Peyer's patch (tissue), 4 donors: ENCODE measurements at places on chromosomes 3 and 15. TPM values are rescaled to one million over a fixed set of nuclear protein-coding genes. Genes with fewer than 3 reads are reported as not detected.

Gene FBXW12
- not detected for total RNA-seq

Gene WDR76
- total RNA-seq: 5.4 TPM

Gene KCNH8
- 0.18 TPM for total RNA-seq

Gene SPTSSB
- total RNA-seq: not detected

Gene NIPA2
- 79.7 TPM for total RNA-seq

GRCh38 chr15:72342385-72342784, 22.4 kb upstream of the CELF6 start:
- H3K36me3 ChIP-seq: no peaks in the 10 kb centered on the region
- no peak overlapping the region for H3K4me3 ChIP-seq
- H3K4me1 ChIP-seq: no peaks in the 10 kb centered on the region
- no peak overlapping the region for H3K27ac ChIP-seq
- DNase-seq: no peak

DNA sequence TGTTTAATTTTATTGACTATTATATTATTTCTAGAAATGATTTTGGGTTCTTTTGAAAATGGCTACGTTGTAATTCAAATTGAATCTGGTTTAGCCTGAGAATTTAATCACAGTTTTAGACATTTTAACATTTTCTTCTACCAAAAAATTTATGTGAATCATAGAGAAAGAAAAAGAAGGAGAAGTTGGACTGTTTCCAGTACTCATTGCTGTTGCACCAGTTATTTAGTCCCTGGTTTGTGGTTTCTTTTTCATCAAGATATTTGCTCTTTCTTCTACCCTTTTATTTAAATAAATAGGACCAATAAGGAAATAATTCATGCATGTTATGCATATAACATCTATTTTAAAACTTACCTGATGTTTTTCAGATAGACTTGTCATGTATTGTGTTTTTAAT, 1337.1 kb downstream of the ROBO1 start:
- H3K4me3 ChIP-seq: no peak overlapping the region
- DNase-seq: no peak
- H3K36me3 ChIP-seq: no peaks in the 10 kb centered on the region

DNA sequence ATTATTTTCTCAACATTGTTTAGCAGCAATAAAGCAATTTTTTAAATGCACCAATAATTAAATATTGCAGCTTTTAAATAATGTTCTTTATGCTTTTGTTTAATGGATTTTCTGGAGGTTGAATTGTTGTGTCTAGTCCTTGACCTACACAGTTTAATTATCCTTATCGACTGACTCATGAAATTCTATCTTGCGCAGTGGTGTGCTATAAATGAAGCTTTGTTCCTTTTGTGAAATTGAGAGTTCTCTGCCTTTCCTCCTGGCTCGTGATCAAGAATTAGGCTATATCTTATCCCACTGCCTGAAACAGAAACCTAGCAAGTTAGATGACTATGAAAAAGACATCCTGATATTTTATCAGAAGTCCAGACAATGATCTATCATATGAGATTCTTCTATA, 37.0 kb upstream of the PIK3R4 start:
- no peak overlapping the region for H3K27ac ChIP-seq
- no peak for DNase-seq
- H3K36me3 ChIP-seq: no peaks in the 10 kb centered on the region
- no peaks in the 10 kb centered on the region for H3K4me1 ChIP-seq

DNA sequence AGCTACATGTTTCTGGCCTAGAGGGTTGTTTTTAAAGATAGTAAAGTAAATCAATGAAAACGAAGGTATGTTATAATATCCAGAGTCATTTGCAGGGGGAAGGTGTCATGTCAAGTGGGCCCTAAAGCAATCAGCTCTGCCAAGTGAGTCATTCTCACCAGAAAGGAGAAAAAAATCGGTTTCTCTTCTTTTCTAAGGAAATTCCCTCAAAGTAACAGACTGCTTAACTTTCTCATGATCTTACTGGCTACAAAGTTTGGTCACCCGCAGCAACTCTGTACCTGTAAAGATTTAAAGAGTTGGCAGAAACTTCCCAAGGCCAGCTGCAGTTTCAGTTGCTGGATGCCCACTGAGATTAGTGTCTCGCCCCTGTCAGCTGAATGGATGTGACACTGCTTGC, 5.5 kb upstream of the FSIP1 start:
- no peak overlapping the region for H3K27ac ChIP-seq
- no peaks in the 10 kb centered on the region for H3K4me1 ChIP-seq
- DNase-seq: no peak

DNA sequence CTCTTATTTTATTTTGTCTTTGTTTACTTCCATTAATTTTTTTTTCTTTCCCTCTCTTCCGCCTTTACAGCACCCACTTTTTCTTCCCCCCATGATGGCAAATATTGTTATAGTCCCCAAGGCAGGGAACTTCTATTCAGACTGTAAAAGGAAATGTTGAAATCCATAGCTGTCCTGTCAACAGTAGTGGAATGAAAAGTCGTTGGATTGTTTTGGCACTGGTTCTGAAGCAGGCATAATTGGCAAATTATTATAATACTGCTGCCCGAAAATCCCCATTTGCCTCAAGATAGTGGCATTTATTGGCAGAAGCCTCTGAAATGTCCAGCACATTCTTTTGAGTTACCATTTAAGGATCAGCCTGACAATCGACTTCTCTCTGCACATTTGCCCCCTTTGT, 150.6 kb downstream of the TPRG1 start:
- no peak overlapping the region for H3K27ac ChIP-seq
- peaks cover 14% of the 10 kb centered on the region for H3K4me1 ChIP-seq
- no peak overlapping the region for H3K4me3 ChIP-seq
- DNase-seq: no peak

DNA sequence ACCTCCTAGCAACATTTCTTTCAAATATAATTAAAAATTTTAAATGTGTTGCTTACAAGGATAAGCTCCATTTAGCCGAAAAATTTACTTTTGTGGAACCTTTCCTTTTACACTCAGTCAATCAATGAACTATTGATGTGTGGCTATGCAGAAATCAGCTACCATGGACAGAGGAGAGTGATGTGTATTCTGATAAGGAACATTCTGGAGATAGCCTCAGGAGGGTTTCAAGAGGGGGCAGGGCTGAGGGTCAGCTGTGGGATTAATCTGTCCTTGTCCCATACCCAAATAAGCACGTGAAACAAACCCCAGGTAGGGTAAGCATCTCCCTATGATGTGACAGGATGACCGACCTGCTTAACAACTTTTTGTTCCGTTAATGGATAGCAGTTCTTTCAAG, 192.6 kb upstream of the PROK2 start:
- H3K27ac ChIP-seq: no peak overlapping the region
- no peak overlapping the region for H3K4me3 ChIP-seq
- H3K27me3 ChIP-seq: no peaks in the 10 kb centered on the region

DNA sequence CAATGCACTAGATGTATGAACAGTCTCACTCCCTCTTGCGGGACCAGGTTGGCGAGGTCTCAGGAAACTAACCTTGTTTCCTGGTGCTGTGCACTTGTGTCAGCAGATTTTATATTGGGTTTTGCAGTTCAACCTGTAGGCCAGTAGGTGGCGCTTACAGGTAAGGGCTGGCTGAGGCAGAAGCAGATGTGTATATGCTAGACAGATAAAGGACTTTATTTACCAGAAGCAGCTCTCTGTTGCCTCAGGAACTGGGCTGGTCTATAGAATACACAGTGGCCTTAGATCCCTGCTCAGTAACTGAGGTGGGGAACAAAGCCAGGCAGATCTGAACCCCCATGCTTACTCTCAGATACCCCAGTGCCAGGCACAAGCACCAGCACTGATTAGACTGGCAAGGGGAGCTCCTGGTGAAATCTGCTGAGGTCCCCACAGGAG, 296.8 kb downstream of the DOCK3 start:
- DNase-seq: peak; percentile 52
- no peak overlapping the region for H3K4me3 ChIP-seq
- H3K4me1 ChIP-seq: no peaks in the 10 kb centered on the region
- H3K36me3 ChIP-seq: no peaks in the 10 kb centered on the region
- H3K27me3 ChIP-seq: no peaks in the 10 kb centered on the region

- no peak for DNase-seq
- no peaks in the 10 kb centered on the region for H3K4me1 ChIP-seq
- H3K4me3 ChIP-seq: no peak overlapping the region
- no peaks in the 10 kb centered on the region for H3K27me3 ChIP-seq
- H3K27ac ChIP-seq: no peak overlapping the region
- H3K36me3 ChIP-seq: no peaks in the 10 kb centered on the region
Observed at GRCh38 chr3:60809857-60810610, 441.2 kb downstream of the FHIT start.

DNA sequence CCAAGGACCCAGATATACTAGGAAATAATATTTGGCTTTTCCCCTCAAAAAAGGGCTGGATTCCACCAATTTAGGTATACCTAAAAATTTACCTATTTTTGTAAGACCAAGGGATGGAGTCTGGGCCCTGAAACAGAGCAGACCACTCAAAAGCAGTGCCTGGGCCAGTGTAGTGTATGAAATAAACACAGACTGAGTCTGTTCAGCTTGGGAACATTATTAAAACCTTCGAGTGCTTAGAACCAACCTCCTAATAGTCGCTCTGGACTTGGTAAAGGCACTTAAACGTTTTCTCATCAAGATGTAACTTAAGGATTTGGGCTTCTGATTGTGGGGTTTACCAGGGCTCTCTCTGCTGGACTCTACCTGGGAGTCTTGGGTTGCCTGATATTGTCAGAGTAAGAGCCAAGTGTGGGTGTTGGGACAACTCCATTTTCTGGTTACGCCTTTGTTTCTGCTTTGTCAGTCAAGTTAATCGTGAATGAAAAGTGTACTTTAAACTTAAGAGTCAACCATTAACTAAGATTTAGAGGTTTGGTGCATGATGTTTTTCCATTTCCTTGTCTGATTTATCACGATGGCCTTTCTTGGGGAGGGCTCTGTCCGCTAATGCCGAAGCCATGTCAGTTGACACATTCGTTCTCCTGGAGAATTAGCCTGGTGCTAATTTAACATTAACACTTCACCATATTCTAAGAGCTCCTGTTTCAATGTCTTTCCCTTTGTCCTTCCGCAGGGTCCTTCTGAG, 221.0 kb upstream of the TPM1 start:
- H3K4me1 ChIP-seq: peaks cover 2% of the 10 kb centered on the region
- no peak for DNase-seq
- H3K36me3 ChIP-seq: no peaks in the 10 kb centered on the region
- peak overlapping the region; percentile 83 for H3K27ac ChIP-seq
- no peaks in the 10 kb centered on the region for H3K27me3 ChIP-seq

DNA sequence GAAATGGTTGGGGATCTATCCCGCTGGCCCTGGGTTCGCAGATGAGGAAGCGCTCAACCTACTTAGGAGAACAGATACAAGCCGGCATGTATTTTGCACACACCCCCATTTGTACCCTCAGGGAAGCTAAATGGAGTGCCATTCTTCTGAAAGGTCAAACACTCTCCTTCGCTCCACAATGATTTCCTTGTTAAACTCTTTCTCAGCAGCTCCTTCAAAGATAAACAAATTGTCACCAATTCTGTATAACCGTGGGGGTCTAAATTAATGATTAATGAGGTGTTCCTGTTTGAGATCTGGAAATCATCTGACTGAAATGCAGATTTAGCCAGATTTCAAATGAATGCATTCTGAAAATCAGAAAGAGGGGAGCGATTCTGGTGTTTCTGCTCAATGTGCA, 124.0 kb downstream of the MEGF11 start:
- DNase-seq: no peak
- no peak overlapping the region for H3K4me3 ChIP-seq
- no peaks in the 10 kb centered on the region for H3K4me1 ChIP-seq
- no peak overlapping the region for H3K27ac ChIP-seq
- no peaks in the 10 kb centered on the region for H3K27me3 ChIP-seq

- H3K4me3 ChIP-seq: no peak overlapping the region
- DNase-seq: no peak
- no peaks in the 10 kb centered on the region for H3K4me1 ChIP-seq
Observed at GRCh38 chr3:122612696-122613095, 35.2 kb downstream of the PARP15 start.

DNA sequence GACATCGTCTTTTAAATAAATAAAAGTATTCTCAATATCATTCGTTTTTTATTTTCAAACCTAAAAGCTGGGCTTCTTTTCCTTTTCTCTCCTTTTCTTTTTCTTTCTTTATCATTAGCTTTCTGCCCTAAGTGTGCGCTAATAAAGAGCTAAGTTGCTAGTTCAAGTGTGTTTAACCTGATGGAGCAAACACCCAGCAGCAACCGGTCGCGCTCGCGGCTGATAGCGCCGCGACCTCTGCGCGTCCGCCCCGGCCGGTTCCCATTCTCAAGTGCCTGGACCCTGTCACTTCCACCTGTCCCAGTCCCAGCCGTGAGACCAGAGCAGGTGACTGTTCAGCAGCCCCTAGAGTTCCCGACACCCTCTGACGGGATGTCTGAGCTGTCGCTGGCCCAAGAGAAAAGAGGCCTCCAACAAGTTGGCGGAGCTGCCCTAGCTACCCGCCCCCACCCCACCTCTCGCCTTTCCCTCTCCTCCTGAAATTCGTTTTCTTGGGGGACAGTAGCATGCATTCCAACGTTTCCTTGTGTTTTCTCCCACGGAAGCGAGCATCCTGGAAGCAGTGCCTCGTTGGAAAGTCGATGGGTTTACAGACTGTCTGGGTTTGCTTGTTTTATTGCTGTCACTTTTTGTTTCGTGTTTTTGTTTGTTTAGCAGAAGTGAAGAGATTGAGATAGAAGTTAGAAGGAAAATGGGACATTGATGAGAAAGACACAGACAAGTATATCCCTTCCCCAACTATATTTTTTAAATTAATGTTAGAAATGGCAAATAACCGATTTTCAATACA, 3.1 kb upstream of the MECOM start:
- peaks cover 52% of the 10 kb centered on the region for H3K27me3 ChIP-seq
- H3K4me1 ChIP-seq: no peaks in the 10 kb centered on the region
- DNase-seq: no peak
- H3K4me3 ChIP-seq: no peak overlapping the region
- H3K27ac ChIP-seq: no peak overlapping the region
- H3K36me3 ChIP-seq: no peaks in the 10 kb centered on the region

DNA sequence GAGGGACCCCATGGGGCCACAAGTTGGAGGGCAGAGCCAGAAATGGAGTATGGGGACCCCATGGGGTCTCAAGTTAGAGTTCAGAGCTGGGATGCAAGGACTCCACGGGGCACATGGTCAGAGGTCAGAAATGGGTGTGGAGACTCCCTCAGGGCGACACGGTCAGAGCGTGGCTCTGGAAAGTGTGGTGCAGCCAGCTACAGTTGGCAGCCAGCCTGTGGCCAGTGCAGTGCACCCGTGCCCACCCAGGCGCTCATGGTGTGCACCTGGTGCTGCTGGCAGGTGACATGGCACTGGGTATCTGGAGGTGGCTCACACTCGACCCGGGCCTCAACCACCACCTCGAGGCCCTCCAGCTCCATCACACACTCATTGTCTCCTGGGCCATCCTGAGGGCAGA, 11.2 kb downstream of the PLXNB1 start:
- no peak for DNase-seq
- no peaks in the 10 kb centered on the region for H3K27me3 ChIP-seq
- no peak overlapping the region for H3K27ac ChIP-seq
- no peaks in the 10 kb centered on the region for H3K36me3 ChIP-seq
- no peak overlapping the region for H3K4me3 ChIP-seq
- no peaks in the 10 kb centered on the region for H3K4me1 ChIP-seq

DNA sequence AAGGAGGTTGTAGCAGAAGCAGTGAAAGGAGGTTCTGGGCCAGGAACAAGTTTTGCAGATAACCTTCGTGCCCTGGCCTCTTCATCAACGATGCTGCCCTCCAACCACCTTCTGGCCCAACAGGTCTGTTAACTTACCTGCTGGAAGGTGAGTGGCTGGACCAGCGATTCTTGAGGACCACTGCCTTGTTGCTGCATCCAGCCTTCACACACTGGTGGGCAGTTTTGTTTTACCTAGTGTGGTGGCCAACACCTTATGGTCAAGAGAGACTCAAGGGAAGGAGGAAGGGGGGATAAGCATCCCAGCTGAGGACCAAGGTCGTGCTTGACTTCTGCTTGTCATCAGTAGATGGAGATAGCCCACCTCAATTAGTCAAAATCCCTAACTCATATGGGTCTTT, 7.8 kb upstream of the MAGEF1 start:
- no peak for DNase-seq
- no peaks in the 10 kb centered on the region for H3K4me1 ChIP-seq
- no peak overlapping the region for H3K4me3 ChIP-seq
- no peaks in the 10 kb centered on the region for H3K27me3 ChIP-seq
- H3K36me3 ChIP-seq: no peaks in the 10 kb centered on the region
